ENCODE measurements at places on chromosomes 13 and 19.

GRCh38 chr13:23488442-23488841 is 54.9 kb upstream of the SACS start:
- DNase-seq: no peak

DNA sequence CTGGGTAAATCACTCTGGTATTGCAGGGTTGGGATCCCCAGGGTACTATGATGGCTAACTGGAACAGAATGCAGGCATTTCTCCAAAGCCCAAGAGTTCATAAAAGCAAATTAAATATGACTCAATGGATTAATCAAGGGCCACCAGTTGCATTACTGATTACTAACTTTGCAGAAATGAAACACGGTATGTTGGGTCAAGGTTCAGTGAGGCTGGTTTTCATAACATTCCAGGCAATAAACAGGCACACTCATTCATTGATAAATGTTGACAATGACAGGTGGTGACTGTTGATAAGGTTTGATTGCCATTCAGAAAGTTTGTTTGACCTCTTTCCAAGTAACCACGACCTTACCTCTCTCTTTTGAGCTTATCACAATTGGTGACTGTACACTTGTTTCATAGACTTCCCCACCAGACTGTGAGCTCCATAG is 506 bp upstream of the AP1M1 start:
- no peak for DNase-seq

- DNase-seq: no peak
These were observed 472.0 kb downstream of the COG6 start for GRCh38 chr13:40127476-40127875.

- no peak for DNase-seq
These were observed 19.9 kb upstream of the TM9SF2 start for GRCh38 chr13:99481366-99481765.

DNA sequence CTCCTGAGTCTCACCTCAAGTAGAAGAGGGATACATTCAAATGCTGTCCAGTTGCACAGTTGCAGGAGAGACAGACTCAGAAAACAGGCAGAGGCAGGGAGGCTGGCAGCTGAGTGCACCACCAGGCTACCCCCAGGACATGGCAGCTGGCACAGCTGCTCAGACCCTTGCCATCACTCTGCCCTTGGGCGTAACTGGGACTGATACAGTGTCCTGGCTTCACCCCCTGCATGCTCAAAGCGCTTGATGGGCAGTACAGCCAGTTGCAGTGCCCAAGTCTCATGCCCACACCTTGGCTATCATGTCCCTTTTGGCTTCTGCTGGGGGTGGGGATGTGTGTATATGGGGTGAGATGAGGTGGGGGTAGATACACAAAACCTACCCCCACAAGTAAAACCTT is 5.5 kb upstream of the PEPD start:
- DNase-seq: no peak

DNA sequence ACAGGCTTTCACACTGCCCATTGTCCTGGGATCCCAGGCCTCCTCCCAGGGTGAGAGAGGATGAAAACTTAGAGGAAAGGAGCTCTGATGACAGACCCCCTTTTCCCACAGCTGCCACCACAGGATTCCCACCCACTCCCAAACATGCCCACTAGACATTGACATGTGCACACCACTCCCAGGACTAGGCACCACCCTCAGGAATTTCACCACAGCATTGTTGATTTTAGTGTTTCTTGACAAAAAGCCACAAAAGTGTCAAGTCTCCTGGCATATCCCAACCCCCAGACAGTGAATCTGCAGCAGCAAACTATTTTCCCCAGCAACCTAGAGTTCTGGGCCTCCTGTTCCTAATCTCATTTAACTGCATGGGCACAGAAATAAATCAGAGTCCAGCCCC is 10.1 kb downstream of the ZNF714 start:
- DNase-seq: no peak

DNA sequence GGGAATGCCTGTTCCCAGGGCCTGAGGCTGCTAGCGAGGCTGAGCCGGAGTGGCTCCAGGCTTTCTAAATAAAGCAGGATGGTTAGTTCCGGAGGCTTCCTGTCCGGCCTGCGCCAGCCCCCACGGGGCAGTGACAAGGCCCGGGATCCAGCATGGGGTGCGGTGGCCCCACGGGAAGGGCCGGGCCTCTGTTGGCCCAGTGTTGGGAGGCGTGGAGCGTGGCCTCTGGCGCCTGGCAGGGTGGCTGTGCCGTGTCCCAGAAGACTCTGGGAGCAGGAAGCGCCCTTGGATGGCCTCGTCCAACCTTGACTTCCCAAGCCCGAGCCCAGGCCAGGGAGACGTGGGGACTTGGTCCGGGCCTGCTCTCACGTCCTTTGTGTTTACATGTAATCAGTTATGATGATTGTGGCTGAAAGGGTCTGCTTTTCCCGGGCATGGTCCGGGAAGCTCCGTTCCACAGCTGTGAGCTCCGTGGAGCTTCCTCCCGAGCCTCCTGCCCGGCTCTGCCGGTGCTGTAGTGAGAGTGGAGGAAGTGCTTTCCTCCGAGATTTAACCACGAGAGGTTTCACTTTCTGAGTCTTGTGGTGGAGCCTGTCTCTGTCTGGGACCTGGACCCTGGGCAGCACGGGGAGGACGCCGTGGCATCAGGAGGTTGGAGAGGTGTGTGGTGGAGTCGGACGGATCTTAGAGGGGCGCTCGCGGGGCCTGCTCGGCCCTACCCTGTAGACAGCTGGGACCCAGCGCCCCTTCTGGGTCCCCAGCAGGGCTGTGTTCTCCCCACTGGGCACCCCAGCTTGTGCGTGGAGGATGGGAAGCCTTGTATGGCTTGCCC is 4.6 kb downstream of the GNA11 start:
- DNase-seq: no peak

GRCh38 chr13:105048677-105049076 is 1486.8 kb downstream of the EFNB2 start:
- DNase-seq: no peak

GRCh38 chr13:36244073-36244472 is 29.7 kb upstream of the SOHLH2 start:
- DNase-seq: no peak

- no peak for DNase-seq
These were observed 26.8 kb downstream of the CLDN10 start for GRCh38 chr13:95579303-95579702.

GRCh38 chr19:41697198-41697855 is 9.3 kb upstream of the CEACAM7 start:
- no peak for DNase-seq

DNA sequence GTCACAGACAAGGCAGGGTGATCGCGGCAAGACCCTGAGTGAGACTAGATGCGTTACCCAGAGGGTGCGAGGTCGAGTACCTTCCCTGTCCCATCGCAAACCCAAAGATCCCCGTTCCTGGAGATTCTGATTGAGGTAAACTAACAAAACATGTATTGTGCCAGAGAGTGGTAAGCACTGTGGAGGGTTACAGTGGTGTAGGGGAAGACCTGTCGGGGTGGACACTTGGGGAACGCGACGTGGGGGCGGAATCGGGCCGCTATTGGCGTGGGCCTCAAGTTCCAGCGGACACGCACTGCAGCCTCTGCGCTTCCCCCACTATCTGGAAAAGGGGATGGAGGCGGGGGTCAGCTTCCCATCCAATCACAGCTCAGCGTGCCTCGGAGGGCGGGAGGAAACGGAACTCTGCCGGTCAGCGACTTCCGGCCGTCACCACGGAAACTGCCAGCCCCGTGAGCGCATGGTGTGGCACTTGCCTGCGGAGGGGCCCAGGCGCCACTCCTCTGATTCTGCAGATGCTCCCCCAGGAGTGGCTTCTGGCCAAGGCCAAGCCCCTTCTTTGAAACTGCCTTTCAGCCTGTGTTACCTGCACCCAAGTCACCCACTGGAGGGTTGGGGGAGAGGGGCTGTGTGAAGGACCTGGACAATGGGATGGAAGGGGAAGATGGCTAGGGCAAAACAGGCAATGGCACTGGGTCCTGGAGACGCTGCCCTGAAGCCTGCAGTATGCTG is 1.0 kb upstream of the UBE2M start:
- DNase-seq: peak; percentile 78

- DNase-seq: no peak
These were observed 1.7 kb downstream of the UBXN6 start for GRCh38 chr19:4455719-4456475.

DNA sequence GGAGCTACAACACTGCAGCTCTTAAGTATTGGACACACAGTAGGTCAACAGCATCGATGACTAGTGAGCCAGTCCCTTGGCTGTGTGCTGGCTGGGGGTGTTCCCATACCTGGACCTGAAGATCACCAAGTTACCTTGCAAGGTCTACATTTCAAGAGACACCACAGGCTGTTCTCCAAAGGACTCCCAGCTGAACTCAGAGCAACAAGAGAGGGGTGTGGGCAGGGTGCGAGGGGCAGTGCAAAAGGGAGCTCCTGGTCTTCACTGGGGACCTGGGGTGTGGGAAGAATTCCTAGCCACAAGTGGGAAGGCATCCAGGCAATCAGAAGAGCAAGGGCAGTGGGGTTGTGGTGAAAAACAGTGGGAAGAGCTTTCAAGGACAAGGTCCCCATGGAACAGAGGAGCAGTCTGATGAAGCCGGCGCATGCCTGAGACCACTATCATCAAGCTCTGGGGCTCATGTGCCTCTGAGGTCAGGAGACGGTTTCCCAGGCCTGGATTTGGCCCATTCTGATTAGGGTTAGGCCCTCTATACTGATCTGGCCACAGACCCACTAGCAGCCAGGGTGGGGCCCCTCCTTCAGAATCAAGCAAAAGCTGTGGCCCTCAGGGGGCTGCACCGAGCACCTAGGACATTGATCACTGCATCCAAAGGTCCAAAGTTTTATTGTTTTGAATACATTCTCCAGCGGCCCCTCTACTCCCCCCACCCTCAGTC is 4.7 kb upstream of the GSK3A start:
- DNase-seq: no peak

- no peak for DNase-seq
These were observed 701.4 kb downstream of the FGF9 start for GRCh38 chr13:22372261-22372660.

- no peak for DNase-seq
These were observed 904.8 kb upstream of the PCDH20 start for GRCh38 chr13:62320129-62321108.

- no peak for DNase-seq
These were observed 42.2 kb upstream of the TEX29 start for GRCh38 chr13:111278258-111278657.

DNA sequence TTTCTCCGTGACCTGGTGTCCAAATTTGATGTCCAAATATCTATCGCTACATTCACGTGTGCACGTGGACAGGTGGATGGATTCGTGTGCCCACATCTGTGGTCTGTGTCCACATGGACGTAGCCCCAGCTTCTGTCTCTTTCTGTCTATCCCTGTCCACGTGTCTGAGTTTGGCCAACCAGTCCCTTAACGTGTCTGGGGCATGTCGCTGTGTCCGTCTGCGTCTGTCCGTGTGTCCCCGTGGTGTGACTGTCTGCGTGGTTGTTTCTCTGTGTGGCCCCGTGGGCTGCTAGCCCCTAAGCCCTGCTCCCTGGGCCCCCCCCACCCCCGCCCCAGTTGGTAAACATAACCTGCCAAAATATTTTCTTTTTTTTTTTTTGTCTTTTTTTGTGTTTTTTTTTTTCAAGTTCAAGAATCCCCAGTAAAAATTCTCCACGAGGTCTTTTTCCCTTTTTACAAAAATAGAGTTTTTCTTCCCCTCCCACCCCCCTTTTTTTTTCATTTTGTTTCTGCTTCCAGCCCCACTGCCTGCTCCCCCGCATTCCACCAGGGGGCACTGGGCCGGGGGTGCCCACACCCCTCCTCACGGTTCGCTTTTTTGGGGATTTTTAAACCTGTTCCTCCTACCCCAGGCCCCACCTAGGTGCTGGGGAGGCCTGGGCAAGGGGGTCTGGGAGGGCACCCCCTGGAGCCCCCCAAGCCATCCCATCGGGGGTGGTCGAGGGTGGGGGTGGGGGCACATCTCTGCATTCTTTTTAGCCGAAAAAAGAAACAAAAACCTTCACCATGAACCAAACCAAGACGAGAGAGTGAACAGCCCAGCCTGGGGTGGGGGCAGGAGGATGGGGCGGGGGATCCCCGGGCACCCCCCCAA is 18.3 kb downstream of the PRKCSH start:
- no peak for DNase-seq

DNA sequence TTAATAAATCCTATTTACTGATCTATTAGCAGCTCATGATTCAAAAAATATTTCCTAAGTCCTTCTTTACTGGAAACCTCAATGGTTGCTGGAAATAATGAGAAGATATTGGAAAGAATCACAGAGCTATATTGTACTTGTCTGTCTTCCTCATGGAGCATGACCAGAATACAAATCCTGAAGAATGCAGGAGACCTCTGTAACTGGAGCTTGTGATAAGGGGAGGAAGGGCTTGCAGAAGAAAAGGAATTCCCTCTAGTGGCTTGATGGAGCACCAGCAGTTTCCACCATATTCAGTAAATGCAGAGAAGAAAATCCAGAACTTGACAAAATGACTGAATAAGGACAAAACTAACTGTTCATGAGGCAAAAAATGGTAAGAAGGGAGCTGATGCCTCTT is 1333.1 kb downstream of the EFNB2 start:
- no peak for DNase-seq

DNA sequence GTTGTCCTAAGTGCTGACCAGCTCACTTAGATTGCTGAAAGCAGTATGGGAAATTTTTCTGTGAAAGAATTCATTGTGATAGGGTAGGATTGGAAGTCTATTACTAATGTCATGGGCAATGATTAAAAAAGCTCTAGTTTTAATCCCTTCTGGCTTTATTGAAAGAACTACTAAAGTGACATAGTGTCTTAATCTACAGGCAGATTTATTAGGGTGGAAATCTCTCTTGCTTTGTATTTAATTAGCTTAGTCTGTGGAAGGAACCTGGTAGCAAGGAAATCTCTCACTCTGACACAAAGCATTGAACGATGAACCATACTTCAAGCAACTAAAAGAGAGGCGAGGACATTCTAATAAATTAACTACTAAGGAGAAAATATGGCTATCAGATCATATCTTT is 1029.2 kb upstream of the PCDH20 start:
- no peak for DNase-seq

GRCh38 chr19:1261798-1262622 is 7.1 kb upstream of the CIRBP start:
- no peak for DNase-seq

DNA sequence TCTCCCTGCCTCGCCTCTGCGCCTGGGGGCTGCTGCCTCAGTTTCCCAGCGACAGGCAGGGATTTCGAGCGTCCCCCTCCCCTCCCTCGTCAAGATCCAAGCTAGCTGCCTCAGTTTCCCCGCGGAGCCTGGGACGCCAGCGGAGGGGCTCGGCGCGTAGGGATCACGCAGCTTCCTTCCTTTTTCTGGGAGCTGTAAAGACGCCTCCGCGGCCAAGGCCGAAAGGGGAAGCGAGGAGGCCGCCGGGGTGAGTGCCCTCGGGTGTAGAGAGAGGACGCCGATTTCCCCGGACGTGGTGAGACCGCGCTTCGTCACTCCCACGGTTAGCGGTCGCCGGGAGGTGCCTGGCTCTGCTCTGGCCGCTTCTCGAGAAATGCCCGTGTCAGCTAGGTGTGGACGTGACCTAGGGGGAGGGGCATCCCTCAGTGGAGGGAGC is 722 bp upstream of the ICAM1 start:
- DNase-seq: peak; percentile 69

- DNase-seq: no peak
These were observed 20.1 kb downstream of the COL4A2 start for GRCh38 chr13:110327051-110327721.

DNA sequence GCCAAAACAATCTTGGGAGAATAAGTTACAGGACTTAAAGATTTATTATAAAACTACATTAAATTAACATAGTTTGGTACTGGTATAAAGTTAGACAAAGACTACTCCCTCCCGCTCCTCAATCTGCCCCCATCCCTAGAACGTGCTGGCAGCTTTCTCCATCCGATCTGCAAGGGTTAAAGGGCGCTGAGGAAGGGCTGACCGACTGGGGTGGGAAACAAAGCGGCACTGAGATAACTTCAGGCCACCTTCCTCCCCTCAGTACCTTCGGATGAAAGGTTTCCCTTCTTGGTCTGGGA is 790 bp upstream of the SUGT1 start:
- DNase-seq: no peak

- DNase-seq: no peak
These were observed 20.1 kb upstream of the EBPL start for GRCh38 chr13:49711218-49711863.

Data from stimulated activated CD4-positive, alpha-beta T cell treated with anti-CD3 and anti-CD28 coated beads, Interleukin-4, amount 100 ng/mL, for 24 hours (primary cell).